Kidney epithelial cell (primary cell): ENCODE measurements at places on chromosomes 12 and 14.

- DNase-seq, result no peak
Observed at GRCh38 chr12:14975457-14975856, 2.6 kb downstream of the PDE6H start.

GRCh38 chr14:69288011-69288771, 28.2 kb downstream of the GALNT16 start:
- no peak for DNase-seq

GRCh38 chr12:5689773-5690172, 255.3 kb downstream of the ANO2 start:
- DNase-seq, result no peak

DNA sequence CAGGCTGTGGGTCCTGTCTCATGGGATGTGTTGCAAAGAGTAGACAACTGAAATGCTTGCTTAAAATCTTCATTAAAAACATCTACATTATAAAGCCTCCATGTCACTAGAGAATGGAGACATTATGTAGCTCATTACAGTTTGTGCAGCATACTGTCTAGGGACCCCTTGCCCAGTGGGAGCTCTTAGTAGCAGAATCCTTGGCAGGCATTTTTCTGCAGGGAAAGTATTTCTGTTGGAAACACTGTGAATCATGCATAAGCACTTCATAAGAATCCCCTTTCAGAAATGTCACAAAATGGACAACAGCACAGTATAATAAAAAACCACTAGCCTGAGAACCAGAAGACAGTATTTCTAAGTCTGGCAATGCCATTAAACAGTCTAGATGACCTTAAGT, 174.3 kb downstream of the MGAT4C start:
- DNase-seq, result no peak

DNA sequence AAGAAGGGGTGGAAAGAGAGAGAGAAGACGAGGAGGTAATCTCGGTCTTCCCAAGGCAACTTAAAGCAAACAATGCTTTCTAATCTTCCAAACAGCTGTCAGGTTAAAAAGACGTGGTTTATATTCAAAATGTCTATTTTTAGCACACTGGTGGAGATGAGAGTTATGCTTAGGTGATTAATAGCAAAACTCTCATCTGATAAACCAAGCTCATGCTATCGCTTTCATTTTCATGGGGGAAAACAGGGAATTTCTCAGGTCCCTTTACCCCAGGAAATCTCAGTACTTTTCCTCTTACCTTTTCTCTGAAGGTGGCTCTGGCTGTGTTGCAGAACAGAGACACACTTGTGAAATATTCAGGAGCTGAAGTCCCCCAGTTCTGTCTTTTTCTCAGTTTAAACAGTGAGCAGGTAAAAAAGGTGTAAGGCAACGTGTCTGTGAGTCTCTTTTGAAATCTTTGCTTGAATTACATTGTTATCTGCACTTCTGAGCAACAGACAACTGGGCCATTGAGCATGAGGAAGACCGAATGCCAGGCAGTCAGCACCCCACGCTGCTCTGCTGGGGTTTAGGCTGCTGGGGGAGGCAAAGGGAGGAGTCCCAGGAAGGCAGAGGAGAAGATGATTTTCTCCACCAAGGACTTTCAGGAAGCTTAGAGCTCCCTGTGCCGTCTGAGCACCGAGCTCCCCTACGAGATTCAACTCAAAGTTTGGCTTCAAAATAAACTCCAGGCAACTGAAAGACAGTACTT, 759.3 kb downstream of the BCL11B start:
- DNase-seq, result no peak

GRCh38 chr12:71562676-71563595, 100.7 kb downstream of the ZFC3H1 start:
- no peak for DNase-seq

DNA sequence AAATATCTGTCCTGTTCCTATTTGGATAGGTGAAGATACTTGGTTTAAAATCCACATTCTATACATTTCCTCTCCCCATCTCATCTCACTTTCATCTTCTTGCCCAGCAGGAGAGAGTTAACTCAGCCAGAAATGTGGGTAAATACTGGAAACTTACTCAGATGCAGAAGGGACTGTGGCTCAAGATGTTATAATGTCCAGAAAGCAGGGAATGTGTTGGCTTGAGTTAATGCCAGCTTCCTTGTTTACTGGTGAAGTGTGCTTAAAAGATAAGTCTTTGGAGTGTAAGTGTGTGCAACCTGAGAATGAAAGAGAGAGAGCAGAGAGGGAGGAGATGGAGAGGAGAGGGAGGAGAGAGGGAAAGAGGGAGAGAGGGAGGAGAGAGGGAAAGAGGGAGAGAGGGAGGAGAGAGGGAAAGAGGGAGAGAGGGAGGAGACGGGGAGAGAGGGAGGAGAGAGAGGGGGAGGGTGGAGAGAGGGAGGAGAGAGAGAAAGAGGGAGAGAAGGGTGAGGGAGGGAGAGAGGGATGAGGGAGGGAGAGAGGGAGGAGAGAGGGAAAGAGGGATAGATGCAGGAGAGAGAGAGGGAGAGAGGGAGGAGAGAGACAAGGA, 22.0 kb upstream of the SNRPF start:
- DNase-seq, result no peak

DNA sequence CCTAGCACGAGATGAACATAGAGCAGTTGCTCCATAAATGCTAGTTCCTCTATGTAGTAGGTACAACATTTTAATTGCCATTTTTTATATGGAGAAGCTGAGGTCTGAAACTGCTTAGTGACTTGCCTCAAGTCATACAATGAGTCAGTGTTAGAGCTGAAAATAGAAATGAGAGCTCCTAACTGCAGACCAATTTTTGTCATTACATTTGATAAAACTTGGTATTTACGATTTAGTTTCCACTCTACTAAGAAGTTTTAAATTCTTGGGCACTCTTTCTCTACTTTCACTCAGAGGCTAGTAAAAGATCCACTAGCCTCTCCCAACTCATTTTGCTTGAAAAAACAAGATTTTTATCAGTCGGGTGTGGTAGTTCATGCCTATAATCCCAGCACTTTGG, 8.1 kb upstream of the TMED10 start:
- DNase-seq, result no peak

GRCh38 chr12:78155546-78155945, 324.9 kb downstream of the NAV3 start:
- DNase-seq, result no peak
